Stimulated activated CD8-positive, alpha-beta memory T cell treated with anti-CD3 and anti-CD28 coated beads, Interleukin-15, amount 100 ng/mL, for 4 hours (primary cell): ENCODE measurements at places on chromosomes 6 and 20.

GRCh38 chr20:10902174-10902573 lies 228.4 kb upstream of the JAG1 start:
- DNase-seq: no peak

DNA sequence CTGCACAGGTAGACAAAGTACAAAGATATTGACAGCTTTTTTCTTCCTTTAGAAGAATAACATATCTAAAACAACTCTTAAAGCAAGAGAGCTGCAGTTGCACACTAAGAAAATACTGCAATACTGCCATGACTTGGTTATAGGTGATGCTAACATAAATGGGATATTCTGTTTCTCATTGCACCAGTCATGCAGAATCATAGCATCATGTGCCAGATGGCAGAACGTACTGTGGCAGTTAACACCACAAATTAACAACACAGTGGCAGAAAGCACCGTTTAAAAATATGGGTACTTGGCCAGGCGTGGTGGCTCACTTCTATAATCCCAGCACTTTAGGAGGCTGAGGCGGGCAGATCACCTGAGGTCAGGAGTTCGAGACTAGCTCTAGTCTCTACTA lies 7.4 kb downstream of the ASXL1 start:
- no peak for DNase-seq

DNA sequence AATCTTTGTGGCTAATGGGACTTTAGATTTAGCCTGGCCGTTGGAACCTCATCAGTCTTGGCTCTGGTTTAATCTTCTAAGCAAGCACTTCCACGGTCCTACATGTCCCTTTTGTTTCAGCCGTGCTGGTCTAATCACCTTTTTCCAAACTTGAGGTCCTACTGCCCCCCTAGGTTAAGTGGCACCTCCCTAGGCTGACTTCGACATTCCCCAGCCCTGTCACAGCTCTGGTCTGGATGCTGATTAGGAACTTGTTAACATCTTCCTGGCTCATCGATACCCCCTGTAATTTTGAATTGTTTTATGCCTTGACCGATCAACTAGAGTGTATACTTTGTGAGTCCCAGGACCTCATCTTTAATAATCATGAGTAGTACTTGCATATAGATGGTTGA lies 56.6 kb downstream of the OTOR start:
- no peak for DNase-seq

- no peak for DNase-seq
These were observed 130.7 kb downstream of the TFAP2C start for GRCh38 chr20:56759741-56760278.

DNA sequence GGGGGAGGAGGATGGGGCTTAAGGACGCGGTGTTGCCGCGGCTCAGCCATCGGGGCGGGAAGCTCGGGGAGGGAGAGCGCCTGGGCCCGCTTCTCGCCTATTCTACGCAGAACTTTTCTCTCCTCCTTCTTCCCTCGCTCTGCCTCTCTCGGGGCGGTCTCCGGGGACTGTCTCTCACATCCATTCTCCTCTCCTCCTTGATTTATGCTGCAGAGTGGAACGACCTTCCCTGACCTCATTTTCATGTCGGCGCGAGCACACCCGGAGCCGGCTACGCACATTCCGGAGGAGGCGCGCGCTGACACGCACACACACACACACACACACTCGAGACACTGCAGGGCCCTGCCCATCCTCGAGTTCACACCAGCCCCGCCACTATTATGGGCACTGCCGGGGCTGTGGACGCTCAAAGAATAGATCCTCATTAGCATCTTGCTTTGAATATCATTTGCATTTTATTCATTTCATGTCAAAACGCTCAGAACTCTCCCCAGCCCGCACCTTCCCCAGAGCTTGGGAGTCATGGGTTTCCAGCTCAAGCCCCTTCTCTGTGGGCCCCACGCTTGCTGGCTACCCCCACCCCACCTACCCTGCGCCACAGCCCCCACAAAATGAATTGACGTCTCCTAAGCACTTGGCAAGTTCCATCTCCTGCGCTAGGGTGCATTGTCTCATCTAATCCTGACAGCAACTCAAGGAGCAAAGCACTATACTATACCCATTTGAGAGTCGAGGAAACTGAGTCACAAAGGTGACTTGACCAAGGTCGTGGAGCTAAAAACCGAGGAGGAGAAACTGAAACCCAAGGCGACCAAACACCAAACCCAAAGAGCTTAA lies 36.8 kb downstream of the NCR2 start:
- no peak for DNase-seq

GRCh38 chr6:132971676-132972075 lies 157.3 kb downstream of the RPS12 start:
- DNase-seq: no peak

DNA sequence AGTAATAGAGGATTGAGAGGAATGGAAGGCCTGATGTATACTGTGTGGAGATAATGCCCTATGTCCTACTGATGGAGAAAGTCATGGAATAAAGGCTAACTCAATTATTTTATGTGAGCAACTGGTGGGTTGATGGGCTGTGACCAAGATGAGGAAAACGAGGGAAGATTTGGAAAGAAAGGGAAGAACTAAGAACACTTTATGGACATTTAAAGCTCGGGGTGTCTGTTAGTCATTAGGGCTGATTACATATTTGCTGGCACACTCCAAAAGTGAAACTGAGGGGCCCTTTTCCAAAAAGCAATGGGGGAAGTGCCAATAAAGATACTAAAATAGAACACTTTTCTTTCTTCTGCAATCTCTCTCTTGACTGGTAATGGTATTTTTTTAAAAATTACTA lies 439.5 kb downstream of the PLCB1 start:
- DNase-seq: no peak

- no peak for DNase-seq
These were observed 188.8 kb downstream of the BACH2 start for GRCh38 chr6:90107771-90108282.

- no peak for DNase-seq
These were observed 1.6 kb downstream of the PRDM1 start for GRCh38 chr6:106087548-106088325.
